Astrocyte of the cerebellum (primary cell): ENCODE measurements at places on chromosomes 6 and 20.
A peak's percentile ranks its signal among the peaks of the same experiment; 100 is the strongest.

GRCh38 chr6:52213127-52213526 lies 27.0 kb downstream of the IL17A start:
- no peak for DNase-seq

GRCh38 chr20:46823271-46823751 lies 71.3 kb upstream of the EYA2 start:
- no peak for DNase-seq

GRCh38 chr20:23079016-23079351 lies 7.1 kb downstream of the CD93 start:
- DNase-seq: no peak

DNA sequence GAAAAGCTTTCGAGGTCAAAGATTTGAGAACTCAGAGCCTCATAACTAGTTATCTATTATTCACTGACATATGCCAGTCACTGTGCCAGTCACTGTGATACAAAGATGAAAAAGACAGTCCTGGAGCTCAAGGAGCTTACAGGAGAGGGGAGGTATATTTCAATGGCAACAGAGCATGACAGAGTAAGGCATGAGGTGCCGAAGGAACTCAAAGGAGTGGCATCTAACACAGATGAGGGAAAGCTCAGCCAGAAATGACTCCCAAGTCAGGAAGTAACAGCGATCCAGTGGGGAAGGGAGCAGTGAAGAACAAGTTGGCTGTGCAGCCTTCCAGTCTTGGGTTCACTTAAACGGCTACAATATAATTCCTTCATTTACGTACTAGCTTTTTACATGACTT lies 46.6 kb downstream of the DTNBP1 start:
- DNase-seq: no peak

DNA sequence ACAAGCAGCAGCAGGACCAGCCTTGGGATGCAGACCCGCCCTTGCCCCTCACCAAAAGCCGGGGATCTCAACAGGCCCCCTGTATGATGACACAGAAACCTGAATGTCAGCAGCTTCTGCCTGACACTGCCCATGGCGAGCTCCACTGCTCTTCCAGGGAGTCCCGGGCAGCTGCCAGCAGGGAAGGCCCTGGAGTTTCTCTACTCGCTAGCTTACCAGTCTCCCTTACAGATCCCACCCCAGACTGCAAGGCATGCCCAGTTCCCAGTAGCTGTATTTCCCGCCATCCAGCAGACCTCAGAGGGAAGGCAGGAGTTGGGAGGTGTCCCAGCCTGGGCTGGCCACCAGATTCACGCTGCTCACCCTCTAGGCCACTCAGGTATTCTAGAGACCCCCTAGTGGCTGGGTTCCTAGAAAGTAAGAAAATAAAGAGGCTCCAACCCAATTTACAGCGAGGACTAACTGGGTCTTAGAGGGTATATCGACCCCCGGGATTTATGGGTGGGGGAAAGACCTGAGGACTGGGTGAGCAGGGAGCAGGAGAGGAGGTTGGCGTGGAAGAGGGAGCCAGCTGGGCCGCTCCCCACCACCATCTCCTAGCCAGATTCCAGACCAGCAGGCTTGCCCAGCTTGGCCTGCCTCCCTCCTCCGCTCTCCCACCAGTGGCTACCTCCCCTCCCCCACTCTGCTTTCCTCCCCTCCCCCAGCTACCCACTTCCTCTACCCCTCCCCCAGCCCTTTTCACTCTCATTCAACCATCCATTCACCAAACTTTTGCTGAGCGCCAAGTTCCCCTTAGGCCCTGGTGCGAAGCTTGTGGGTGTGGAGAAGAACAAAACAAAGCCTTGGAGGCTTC lies 9.7 kb upstream of the HMGA1 start:
- DNase-seq: no peak

GRCh38 chr6:32970413-32971241 lies 2.2 kb downstream of the BRD2 start:
- DNase-seq: peak; percentile 67

- DNase-seq: no peak
Measured at GRCh38 chr6:100458841-100459591, 5.7 kb downstream of the SIM1 start.

- DNase-seq: no peak
Measured at GRCh38 chr6:32982084-32982701, 13.8 kb downstream of the BRD2 start.

DNA sequence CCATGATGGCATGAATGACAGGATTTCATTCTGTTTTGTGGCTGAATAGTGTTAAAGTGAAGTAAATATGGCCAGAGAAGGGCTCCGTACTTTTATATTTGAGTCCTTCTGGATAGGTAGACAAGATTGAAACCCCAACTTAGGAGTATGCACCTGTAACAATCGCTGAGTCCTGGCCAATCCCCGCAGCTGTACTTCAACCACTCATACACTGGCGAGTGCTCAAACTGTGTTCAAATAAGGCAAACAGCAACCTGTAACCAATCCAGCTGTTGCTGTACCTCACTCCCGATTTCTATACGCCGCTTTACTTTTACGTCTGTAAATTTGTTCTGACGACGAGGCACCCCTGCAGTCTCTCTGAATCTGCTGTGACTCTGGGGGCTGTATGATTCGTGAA lies 6.7 kb downstream of the TTLL2 start:
- no peak for DNase-seq

GRCh38 chr20:63337786-63338420 lies 23.2 kb downstream of the CHRNA4 start:
- peak; percentile 9 for DNase-seq

- no peak for DNase-seq
Measured at GRCh38 chr6:91240878-91241603, 654.2 kb upstream of the MAP3K7 start.

DNA sequence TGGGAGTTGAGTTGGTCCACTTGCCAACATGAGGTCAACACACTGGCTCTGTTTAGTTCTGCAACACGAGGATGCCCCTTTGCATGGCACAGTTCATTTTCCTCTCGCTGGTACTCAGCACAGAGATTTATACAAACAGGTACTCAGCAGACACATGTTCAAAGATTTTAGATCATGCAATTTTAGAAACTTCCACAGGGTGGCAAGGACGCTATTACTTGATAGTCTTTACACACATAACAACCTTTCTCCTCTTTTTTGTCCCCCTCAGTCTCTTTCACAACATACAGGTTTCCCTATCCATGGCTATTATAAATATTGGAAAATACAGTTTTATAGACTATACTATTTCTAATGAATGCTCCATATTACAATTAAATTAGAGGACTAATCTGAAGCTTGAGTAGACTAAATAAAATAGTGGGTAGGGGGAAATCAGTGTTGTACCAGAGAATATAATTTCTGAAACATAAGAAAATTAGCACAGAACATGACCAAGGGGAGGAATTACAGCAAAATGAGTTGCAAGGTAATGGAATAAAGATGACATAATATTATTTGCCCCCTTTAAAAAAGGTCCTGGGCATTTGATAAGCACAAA lies 331.8 kb upstream of the BTBD3 start:
- DNase-seq: peak; percentile 19

DNA sequence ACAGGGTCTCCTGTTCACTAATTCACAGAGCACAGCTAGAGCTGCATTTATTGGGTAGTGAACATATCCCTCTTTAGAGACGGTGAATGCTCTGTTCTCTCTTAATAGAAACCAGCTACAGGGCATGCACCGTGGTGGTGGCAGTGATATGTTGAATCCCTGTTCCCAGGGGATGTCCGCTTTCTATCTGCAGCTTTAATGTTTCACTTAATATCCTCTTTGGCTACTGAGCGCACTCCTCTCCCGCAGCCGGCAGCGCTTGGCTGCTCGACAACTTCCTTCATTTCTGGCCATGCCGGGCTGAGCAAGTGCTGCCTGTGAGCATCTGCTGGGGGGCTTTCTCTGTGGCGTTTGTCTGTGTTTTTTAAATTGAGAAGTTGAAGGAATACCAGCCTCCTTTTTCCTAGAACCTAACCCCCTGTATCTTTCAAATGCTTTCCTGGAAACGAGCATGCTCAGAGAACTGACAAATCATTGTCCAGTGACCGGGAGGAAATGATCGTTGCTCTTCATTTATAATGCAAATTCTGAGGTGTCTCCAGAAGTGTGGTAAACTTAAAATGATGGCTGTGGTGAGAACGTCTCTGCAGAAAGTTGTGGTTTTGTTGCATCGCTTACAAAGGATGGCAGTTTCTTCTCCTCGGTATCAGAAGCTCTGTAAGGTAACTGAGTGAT lies 297.9 kb downstream of the UTRN start:
- no peak for DNase-seq

GRCh38 chr6:41335943-41336342 lies 535 bp downstream of the NCR2 start:
- no peak for DNase-seq

- peak; percentile 1 for DNase-seq
Measured at GRCh38 chr6:24489881-24490280, 503 bp upstream of the GPLD1 start.

DNA sequence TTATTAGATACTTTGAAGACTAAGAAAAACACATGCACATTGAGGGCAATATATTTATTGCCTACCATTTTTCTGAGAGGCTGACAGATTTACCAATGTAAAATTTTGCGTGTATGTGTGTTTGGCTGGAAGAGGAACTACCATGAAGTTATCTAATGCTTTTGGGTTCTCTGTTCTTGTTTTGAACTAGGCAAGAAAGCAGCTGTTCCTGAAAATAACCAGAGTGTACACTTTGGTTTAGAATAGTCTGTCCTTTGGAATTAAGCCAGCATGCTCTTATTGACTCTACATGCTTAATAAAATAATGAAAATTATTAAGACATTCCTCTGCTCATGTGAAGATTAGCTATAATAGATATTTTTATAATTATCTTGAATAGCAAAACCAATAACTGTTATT lies 129.2 kb downstream of the MYB start:
- DNase-seq: no peak

DNA sequence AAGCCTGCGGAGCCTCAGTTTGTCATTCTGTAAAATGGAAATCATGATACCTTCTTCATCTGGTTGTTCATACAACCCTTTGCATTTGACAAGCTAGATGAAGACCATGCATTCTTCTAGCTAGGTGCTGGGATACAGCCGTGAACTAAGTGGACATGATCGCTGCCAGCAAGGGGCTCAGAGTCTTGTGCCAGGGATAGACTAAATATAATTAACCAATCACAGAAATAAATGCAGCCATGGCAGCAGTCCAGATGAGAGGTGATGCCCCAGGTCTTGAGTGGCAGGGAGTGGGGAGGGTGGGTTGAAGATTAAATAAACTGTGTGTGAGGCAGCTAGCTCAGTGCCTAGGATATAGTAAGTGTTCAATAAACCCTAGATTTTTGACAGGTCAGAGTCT lies 19.3 kb downstream of the JPH2 start:
- no peak for DNase-seq

DNA sequence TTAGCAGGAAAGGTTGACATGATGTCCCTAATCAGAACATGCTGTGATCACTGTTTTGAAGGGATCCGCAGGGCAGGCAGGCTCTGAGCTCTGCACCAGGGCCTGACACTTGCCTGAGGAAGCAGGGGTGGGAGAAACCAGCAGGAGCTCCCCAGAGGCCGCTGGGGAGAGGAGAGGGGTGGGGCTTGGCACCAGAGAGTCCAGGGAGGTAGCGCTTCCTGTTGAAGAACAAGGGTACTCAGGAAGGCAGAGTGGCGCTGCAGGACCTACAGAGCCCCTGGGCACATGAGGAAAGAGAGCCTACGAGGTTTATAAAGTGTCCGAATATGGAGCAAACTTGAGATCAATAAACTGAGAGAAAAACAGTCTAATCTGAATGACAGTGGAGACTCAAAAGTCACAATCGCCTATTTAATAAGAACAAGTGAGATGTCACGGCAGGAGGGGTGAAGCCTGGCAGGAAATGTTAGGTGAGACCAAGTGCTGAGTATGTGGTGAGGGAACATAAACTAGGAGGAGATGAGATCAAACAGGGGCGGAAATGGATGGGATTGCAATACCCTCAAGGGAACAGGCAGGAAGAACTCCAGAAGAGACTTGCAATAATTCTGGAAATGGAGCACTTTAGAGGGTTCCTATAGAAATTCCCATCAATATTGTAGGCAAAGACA lies 5.8 kb upstream of the TBXT start:
- no peak for DNase-seq

DNA sequence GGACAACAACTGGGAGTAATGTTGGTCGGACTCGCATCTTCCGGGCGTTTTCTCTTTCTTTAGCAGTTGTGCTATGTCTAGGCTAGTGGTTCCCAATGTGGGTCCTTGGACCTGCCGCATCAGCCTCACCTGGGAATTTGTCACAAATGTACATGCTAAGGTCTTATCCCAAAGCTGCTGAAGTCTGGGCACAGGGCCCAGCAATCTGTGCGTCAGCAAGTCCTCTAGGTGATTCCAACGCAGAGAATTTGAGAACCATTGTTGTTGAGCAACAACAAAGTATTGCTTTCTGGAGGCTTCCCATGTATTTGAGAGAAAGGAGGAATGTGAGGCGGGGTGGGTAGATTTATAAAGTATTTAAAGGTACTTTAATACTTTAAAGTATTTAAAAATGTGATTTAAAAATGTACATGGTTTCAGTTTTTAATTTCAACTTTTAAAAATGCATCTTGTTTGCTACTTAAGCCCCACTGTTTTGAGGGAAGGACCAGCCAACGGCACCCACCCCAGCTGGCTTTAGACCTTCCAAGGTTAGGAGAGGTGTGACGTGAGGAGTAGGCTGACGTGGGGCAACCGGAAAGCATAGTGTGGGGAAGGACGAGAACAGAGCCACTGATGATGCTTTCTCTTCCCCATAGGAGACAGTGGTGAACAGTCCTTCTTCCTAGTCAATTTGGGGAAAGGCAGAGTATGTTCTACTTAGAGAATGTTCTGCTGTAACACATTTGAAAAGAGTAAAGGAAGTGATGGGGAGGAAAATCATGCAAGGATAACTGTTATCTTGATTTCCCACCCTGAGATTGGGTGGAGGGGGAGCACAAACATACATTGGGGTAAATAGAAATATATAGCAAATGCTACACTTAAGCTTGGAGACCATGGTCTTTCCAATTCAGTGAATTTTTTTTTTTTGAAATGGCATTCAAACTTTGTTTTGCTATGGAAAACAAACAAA lies 4.3 kb downstream of the UST start:
- DNase-seq: no peak

DNA sequence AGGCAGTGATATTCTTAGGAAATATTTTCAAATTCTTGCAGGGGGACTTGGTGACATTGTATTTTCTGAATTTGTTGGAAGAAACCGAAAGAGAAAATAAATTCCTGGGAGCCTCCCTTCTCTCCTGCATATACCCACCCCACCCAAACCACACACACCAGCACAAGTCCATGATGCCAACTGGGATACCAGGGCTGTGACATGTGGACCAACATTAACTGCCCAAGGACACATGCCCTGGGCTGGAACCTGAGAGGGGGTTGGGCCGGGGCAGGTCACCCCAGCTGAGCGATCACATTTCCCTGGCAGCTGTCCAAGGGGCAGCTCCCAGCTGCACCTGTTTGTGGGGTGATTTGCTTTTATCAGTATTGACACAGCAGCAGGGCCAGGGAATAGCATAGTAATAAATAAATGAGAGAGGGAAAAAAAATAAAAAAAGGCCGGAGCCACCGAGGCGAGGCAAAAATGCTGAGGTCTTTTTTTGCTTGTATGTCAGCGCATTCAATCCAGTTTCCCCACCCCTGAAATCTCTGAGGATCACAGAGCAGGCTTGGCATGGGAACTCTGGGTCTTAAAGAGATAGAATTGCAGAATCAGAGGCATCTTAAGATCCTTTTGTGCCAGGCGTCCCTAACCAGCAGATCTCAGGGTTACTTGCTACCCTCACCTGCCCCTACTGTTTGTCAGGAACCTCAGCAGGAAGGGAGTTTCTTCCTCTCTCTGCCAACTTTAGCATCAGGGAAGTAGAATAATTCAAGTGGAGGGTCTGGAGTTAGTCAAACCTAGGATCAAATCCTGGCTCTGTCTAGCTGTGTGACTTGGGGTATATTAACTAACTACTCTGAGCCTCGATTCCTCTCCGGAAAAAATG lies 66.5 kb upstream of the PIM1 start:
- DNase-seq: no peak
